ENCODE measurements at places on chromosomes 5 and 9. TPM values are rescaled to one million over a fixed set of nuclear protein-coding genes. Genes with fewer than 3 reads are reported as not detected.

PTGER4 gene
- 31.2 TPM for total RNA-seq

DNA sequence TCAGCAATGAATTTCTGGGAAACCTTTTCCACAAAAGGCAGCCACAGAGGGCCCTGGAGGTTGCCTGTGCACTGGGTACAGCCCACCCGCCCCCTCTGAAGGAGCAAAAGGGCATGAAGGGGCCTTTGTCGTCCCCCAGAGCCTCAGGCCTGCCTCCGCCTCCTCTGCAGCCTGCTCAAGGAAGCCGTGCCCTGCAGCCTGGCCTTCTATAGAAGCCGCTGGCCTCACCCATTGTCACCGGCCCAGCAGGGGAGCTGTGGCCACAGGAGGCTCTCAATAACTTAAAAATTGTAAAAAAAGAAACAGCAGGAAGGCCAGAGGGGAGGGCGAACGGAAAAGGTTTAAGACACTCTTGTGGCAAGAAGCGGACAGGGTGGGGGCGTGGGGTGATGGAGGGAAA is 213.3 kb downstream of the IRX2 start:
- no peaks in the 10 kb centered on the region for H3K36me3 ChIP-seq
- H3K4me3 ChIP-seq: no peak overlapping the region
- no peak overlapping the region for H3K27ac ChIP-seq
- DNase-seq: no peak
- H3K27me3 ChIP-seq: no peaks in the 10 kb centered on the region

DNA sequence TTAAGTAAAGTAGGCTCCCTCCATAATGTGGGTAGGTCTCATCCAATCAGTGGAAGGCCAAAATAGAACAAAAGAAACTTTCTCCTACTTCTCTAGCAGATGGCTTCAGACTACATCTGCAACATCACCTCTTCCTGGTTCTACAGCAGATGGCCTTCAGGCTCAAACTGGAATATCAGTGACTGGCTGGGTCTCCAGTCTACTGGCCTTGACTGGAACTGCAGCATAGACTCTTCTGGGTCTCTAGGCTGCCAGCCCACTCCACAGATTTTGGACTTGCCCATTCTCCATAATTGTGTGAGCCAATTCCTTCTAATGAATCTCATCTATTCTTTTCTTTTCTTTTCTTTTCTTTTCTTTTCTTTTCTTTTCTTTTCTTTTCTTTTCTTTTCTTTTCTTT is 64.8 kb downstream of the ACER2 start:
- no peaks in the 10 kb centered on the region for H3K36me3 ChIP-seq
- H3K27ac ChIP-seq: no peak overlapping the region
- H3K4me3 ChIP-seq: no peak overlapping the region
- no peaks in the 10 kb centered on the region for H3K27me3 ChIP-seq
- DNase-seq: no peak

DNA sequence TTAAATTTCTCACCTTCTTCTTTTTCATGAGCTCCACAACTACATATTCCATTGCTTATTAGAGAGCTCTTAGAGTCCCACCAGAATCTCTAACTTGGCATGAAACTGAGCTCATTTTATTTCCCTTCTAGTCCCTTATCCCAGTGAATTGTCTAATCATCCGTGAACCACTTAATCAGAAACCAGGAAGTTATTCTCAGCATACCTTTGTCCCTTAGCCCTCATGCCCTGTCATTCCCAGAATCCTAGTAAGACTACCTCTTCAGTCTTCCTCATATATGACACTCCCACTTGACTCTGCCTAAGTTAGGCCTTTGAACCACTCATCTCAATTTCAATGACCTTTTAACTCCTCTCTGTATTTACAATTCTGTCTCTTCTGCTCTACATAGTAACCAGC is 93.0 kb upstream of the PAPPA start:
- H3K4me3 ChIP-seq: no peak overlapping the region
- DNase-seq: no peak
- H3K27ac ChIP-seq: no peak overlapping the region
- no peaks in the 10 kb centered on the region for H3K4me1 ChIP-seq
- H3K27me3 ChIP-seq: no peaks in the 10 kb centered on the region
- no peaks in the 10 kb centered on the region for H3K36me3 ChIP-seq

DNA sequence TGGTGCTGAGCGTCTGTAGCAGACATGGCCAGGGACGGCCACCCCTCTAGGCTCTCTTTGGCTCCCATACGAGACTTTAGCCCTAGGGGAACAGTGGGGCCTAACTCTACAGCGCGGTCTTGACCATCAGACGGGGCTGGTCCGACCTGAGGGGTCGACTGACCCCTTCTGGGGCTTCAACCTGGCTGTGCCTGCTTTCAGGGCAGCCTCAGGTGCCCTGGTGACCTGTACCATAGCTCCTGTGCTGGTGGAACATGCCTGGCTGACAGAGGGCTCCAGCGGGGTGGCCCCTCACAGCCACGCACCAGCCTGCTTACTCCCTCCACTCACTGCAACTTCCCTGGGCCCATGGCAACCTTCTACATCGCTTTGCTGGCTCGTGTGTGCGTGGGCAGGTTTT is 423.4 kb upstream of the SEMA6A start:
- no peak overlapping the region for H3K4me3 ChIP-seq
- H3K36me3 ChIP-seq: no peaks in the 10 kb centered on the region
- no peaks in the 10 kb centered on the region for H3K4me1 ChIP-seq
